Islet precursor cell (in vitro differentiated cells): ENCODE measurements at places on chromosomes 11 and 22.

- no peak for DNase-seq
Observed at GRCh38 chr11:68295940-68296339, 16.5 kb upstream of the LRP5 start.

GRCh38 chr11:108368134-108368533, 99.2 kb downstream of the C11orf65 start:
- no peak for DNase-seq

- DNase-seq, result no peak
Observed at GRCh38 chr11:66974724-66975404, at the start of gene C11orf86. Gene C11orf86, plus strand, starts transcription at chr11:66975304. Its CDS starts 59 bp downstream, at chr11:66975363.

DNA sequence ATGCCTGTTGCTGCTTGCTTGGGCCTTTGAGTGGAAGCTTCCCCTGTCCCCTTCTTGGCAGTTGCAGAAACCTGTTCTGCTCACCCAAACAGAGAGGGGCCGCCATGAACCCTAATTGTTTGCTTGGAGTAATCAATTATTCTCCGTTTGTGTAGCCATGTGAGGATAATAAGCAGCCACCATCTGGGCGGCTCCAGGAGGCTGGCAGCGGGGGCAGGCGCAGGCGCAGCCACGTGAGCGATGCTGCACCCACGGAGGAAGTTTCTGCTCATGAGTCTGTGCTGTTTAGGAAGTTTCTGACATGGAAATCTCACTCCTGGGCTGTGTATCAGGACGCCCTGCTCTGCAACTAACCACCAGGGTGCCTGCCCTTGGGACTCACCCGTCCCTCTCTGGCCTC, 90.1 kb downstream of the MPPED1 start:
- no peak for DNase-seq

DNA sequence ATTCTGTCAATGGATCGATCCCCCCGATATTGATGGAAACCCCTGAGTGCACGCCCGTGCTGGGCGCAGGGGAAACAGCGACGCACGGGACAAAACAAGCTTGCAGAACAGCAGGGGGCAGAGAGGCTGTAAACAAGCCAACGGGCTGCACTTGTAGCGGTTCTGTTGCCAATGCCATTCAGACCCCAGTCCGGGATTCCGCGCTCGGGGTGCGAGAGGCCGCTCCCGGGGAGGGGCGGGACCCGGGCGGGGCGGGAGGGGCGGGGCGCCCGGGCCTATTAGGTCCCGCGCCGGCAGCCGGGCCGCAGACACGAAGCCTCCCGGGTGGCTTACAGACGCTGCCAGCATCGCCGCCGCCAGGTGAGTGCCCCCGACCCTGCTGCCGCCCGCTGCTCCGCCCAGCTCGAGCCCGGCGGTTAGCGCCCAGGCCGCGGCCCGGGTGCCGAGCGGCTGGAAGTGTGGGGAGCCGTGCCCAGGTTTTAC, at the start of gene BIK:
TSS of gene BIK (plus strand) at position 307 of the 483 bp plus-strand sequence. CDS start 13,273 bp downstream, outside the sequence.
- peak; percentile 85 for DNase-seq

- no peak for DNase-seq
Observed at GRCh38 chr11:110367571-110367970, 62.2 kb upstream of the FDX1 start.

DNA sequence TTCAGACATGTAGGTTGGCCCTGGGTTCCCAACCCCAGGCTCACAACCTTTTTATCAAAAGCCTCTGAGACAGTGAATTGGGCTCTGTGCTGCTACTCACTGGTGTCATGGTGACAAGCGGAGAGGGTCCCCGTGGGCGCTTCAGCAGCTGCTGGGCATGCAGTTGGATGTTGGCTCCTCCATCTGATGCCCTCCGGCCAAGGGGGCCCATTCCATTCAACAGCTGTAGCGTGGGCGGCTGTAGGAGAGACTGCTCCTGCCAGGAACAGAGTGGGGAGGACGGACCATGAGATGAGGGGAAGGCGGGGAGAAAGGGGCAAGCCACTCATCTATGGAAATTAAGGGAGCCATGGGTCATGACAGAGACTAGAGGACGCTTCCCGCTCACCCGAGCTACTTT, 36.0 kb upstream of the APOA1 start:
- no peak for DNase-seq

DNA sequence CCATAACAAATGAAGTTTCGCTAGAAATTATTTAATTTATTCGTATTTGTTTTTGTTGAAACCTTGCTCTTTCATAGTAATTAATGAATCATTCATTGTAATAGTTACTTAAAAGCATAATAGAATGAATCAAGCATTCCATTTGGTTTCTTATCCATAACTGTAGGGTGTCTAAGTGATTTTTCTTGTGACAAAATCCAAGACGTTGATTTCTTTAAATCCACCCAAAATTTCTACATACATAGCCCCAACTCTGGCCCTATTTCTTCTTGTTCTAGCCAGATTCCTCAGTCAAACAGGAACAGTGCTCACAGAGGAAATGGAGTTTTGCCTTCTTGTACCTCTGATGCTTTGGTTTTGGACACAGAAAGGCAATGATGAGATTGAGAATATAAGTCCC, 25.5 kb downstream of the UBASH3B start:
- no peak for DNase-seq

DNA sequence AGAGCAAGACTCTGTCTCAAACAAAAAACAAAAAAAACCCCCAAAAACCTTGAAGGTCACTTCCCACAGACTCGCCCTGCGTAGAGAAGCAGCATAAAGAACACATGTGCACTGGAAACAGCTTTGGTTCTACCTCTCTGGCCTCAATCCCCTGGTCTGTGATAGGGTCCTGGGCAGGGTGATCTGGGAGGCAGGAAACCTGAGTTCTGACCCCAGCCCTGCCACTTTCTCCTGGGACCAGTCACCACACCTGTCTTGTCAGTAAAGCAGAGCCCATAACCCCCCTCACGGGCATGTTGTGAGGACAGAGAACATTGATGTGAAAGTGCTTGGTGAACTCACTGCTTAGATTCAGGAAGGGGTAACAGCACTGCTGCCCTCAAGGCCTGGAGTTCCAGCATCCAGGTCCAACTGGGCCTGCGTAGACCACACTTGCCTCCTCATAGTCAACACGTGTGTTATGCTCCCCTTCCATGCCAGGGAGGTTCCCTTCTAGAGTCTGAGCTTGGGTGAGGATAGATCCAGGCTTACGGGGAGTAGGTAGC, 11.4 kb downstream of the UCP2 start:
- DNase-seq, result no peak

GRCh38 chr11:68508425-68508824, 47.9 kb downstream of the PPP6R3 start:
- DNase-seq, result no peak

GRCh38 chr11:86736291-86737143, 63.8 kb upstream of the PRSS23 start:
- DNase-seq, result no peak

- DNase-seq, result no peak
Observed at GRCh38 chr11:42311944-42312343, 852.5 kb upstream of the LRRC4C start.

DNA sequence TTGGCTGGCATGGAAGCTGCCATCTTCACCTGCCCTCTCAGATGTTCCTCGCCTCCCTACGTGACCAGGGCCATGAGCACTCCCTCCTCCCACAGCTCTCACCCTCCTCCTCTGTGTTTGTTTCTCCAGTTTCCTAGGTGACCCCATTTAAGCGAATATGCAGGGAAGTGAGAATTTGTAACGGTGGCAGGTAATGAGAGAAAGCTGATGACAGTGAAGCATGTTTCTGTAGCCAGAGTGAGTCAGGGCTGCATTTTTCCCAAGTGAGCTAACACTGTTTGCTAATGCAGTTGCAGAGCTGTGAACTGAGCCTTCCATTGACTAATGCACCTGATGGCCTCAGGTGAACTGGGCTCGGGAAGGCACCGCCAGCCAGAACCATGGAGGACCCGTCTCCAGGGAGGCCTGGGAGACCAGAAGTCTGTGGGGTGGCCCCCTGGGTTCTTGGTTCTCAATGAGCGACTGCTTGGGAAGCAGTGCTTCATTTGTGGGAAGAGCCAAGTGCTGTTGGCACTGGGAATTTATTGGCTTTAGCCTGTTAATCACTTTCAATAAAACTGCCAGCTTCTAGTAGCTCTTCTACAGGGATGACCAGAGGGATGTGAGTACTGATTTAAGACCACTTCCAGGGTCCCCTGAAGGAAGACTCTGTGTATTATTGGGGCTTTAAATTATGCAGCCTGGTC, 64.5 kb downstream of the BARX2 start:
- peak; percentile 93 for DNase-seq

DNA sequence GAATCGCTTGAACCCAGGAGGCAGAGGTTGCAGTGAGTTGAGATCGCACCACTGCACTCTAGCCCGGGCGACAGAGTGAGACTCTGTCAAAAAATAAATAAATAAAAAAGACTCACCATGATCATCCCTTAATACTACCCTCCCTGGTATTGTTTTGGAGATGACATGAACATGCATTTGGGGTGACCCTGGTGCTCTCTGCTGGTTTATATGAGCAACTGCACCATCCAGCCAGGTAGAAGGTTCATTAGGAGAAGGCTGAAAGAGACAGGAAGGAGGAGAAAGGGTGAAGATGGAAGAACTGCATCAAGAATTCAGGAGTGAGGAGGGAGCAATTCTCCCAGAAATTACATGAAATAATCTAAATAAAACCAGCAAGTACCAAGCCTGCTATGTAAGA, 37.8 kb downstream of the SLC5A1 start:
- peak; percentile 70 for DNase-seq

DNA sequence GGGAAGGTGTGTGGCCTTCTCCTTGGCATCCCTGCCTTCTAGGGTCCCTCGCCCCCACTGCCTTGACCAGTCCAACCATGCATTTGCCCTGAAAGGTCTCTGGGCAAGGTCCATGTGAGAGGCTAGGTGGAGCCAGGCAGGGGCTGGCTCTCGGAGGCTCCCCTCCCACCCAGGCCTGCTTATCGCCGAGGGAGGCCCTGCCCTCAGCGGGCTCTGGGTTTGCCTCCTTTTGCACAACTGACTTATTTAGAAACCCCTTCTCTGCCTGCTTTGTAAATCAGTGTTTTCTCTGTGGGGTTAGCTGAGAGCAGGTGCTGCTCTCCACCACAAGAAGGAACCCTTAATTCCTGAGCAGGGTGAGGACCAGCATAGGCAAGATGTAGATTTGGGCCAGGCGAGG, 47.7 kb downstream of the CD82 start:
- DNase-seq, result no peak

DNA sequence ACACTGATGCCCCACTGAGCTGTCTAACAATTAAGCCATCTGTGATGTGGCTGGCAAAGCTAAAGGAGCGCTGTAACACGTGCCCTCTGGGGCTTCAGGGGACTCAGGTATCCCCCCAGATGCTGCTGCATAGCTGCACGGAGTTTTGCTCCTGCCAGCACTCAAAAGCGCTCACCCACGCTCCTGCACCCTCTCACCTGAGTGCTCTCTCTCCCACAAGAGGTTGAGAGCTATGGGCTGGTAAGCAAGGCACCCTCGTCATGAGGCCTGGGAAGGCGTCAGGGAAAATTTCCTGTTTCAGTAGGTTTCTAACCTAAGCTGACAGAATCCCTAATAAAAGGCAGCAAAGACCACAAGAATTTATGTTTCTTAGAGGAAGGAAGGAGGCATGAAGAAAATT, 850.3 kb downstream of the OPCML start:
- no peak for DNase-seq

- DNase-seq, result no peak
Observed at GRCh38 chr22:43205748-43206508, 19.0 kb upstream of the TTLL12 start.

GRCh38 chr11:33774736-33775466, 581 bp upstream of the FBXO3 start:
- DNase-seq, result peak; percentile 61

- no peak for DNase-seq
Observed at GRCh38 chr11:40302669-40303068, 1156.8 kb downstream of the LRRC4C start.

DNA sequence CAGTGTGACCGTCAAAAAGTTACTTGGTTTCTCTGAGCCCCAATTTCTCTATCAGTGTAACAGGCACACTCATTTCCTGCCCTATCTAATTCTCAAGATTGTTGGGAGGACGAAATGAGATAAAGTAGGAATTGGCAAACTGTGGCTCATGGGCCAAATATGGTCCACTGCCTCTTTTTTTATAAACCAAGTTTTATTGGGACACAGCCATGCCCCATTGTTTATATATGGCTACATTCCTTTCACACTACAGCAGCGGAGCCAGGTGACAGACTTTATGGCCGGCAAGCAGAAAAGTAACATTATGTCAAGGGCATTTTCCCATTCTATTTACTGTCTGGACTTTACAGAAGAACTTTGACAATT, 116.7 kb upstream of the TIMP3 start:
- no peak for DNase-seq

DNA sequence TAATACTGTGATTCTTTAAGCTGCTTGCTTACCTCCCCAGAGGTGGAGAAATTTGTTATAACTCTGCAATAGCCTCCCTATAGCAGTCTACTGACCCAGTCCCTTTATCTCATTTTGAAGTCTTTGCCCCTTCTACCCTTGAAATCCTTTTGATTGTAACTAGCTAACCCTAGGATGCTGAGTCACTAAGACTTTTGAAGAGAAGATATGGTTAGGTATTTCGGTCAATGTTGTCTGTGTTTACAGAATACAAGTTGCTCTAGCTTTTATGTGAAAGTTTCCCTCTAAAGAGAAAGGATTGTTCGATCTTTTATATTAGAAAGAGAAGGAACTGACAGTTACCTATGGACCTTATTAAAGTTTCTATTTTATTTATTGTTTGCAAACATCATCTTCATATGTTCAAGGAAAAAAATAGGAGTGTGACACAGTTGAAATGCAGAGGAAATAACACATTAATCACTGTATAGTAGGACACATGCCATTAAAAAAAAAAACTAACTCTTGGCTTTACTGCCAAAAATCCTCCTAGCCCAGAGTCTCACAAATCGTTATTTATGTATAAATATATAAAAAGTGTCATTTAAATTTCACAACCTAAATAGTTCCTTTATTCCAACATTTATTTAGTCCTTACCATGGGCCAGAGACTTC, 3.1 kb downstream of the HYLS1 start:
- DNase-seq, result no peak

GRCh38 chr11:14089690-14090462, 127.4 kb downstream of the SPON1 start:
- DNase-seq, result peak; percentile 58

- no peak for DNase-seq
Observed at GRCh38 chr22:33515795-33516194, 404.5 kb downstream of the LARGE1 start.

- no peak for DNase-seq
Observed at GRCh38 chr11:35250621-35251020, 111.7 kb downstream of the CD44 start.

DNA sequence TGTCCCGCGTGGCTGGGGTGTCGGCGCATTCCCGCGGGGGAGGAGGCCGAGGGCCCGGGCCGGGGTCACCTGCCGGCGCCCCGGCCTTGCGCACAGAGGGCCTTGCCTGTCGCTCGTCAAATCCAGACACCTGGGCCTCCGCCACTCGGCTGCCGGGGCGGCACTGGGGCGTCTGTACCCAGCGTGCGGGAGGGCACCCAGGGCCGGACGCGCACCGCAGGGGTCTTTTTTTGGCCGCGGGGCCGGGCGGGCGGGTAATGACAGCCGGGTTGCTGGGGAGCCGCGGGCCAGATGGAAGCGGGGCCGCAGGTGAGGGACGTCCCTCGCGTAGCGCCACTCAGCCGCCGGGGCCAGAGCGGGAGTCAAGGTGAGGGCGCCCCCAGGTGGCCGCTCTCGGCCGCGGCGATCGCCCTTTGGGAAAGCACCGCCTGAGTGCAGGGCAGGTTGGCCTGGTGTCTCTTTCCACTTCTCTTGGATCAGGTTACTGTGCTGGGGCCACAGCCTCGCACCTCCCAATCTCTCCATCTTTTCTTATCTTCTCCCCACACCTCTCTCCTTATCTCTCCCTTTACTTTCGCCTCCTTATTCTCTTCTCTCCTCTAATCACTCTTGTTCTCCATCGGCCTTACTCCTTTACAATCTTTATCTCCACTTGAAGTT, 3.5 kb downstream of the PHLDB1 start:
- peak; percentile 93 for DNase-seq

- no peak for DNase-seq
Observed at GRCh38 chr11:92268546-92268945, 43.9 kb downstream of the FAT3 start.
